ENCODE measurements at places on chromosomes 12 and 14.

DNA sequence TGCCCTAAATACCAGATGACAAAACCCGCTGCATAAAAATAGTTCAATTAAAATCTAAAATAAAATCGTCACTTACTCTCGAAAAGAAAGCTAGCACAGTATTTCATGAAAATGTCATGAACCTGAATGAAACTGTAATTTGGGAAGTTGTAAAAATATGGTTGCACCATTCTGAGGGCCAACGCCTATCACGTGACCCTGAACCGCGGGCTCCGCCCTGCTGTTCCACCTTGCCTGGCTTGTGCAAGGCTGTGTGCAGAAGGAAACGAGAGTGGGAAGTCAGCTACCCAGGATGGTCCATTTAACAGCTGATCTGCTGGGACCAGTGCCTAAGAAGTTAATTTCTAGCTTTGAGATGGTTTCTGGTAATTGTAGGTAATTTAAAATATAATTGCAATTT lies 91.7 kb upstream of the BMP4 start:
- no peak for DNase-seq

DNA sequence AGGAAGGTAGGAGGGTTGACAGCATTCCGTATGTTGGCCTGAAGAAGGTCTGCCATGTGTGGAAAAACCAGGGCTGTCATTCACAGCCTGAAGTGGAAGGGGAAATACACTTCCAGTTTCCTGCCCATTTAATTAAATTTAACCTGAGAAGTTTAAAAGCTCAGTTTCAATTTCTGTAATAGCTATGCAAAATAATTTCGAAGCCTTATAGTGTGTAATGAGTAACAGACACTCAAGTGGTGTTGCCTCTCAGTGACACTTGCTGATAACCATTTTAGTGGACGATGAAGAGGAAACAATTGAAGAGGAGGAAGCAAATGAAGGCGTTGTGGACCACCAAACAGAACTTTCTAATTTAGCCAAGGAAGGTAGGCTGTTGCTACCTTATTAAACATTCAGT lies 44.8 kb downstream of the EP400 start:
- DNase-seq = no peak

GRCh38 chr12:49369411-49370145 lies 2.3 kb downstream of the SPATS2 start:
- no peak for DNase-seq

DNA sequence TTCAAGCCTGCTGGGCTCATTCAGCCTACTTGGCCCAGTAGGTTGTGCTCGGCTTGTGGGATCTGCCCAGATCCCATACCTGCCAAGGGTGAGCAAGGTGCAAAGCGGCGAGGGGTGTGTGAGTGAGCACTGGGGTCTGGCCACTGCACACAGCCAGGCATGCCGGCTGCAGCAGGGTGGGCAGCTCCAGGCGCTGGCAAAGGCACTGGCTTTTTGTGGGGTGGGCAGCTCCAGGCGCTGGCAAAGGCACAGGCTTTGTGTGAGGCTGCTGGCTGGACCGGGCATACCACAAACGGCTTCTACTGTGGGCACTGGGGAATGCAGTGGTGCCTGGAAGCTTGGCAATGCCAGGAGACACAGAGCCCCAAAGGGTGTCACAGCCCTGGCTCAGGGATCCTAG lies 137.4 kb downstream of the SLC16A7 start:
- DNase-seq = no peak

DNA sequence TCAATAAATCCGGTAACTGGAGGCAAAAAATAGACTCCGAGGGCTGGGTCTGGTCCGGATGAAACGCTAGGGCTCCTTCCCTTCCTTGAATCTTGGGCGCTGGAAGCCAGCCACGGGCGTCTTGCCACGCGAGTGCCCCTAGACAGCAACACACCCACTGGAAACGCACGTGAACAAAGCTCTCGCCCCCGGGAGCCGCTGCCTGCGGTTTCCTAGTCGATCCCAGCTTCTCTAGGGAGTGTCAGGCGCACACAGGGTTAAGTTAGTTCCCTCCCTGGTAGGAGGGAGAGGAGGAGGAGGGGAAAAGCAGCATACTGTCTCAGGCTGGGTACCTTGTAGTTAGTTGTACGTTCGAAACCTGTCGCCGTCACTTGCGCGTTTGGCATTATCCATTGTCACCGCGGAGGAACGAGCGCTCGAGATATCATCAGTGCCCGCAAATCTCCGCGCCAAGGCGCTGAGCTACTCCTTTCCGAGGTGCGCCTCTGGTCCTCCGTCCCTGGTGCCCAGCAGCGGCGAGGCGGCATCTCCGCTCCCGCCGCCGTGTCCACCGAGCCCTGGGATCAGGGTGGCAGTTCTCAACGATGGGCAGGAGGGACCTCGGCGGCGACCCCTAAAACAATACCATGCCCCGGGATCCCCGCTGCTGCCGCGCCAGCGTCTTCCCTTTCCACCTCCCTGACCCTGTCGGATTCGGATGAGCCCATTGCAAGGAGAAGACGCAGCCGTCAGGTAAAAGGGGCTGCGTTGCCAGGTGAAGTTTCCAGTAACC lies at the start of gene FLRT2:
Gene FLRT2, plus strand, starts transcription at position 342 of the 772 bp plus-strand sequence. CDS start 91,371 bp downstream, outside the sequence.
- DNase-seq = no peak

- no peak for DNase-seq
Measured at GRCh38 chr14:105931808-105932483, 405.6 kb downstream of the TMEM121 start.

DNA sequence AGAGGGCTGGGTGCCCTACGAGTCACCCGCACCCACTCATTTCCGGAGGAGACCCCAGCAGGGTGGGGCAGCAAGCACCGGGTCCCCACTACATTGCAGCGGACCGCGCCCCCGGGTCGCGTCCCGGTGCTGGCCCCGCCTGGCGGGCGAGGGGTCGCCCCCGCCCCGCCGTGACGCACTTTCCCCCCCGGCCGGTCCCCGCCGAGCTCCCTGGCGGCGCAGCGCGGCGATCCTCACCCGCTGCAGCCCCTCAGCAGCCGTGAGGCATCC lies 106.1 kb downstream of the PRICKLE1 start:
- DNase-seq = no peak

DNA sequence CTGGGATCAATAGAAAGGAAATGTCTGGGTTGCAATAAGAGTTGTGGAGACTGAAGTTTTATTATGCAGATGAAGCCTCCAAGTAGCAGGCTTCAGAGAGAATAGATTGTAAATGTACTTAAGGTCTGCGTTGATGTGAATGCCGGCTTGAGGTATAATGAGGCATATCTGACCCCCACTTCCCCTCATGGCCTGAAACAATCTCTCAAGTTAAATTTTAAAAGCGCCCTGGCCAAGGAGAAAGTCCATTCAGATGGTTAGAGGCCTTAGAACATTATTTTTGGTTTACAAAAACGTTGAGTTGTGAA lies 28.3 kb upstream of the HIGD1C start:
- DNase-seq = no peak

All from GOT3 (cell line).